ENCODE measurements at places on chromosomes 5 and 9.
A peak's percentile ranks its signal among the peaks of the same experiment; 100 is the strongest.

GRCh38 chr9:20363233-20363632, 259.1 kb downstream of the MLLT3 start:
- no peak for DNase-seq

DNA sequence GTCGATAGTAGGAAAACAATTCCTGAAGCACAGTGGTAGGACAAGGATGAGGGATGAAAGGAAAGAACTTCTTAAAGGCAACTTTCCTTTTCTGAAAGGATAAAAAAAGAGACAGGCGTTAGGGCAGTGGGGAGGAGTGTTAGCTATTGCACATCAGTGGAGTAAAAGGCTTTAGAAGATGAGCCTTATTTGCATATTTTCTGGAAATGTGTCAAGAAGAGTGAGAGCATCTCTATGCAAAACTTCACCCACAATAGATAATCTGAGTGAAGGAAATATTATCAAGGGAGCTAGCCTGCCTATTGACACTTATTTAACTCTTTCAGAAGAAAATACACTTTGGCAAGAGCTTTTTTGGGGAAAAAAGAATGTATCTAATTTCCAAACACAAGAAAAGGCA, 151.6 kb downstream of the MACIR start:
- no peak for DNase-seq

GRCh38 chr9:87478226-87478992, 19.3 kb upstream of the DAPK1 start:
- no peak for DNase-seq

DNA sequence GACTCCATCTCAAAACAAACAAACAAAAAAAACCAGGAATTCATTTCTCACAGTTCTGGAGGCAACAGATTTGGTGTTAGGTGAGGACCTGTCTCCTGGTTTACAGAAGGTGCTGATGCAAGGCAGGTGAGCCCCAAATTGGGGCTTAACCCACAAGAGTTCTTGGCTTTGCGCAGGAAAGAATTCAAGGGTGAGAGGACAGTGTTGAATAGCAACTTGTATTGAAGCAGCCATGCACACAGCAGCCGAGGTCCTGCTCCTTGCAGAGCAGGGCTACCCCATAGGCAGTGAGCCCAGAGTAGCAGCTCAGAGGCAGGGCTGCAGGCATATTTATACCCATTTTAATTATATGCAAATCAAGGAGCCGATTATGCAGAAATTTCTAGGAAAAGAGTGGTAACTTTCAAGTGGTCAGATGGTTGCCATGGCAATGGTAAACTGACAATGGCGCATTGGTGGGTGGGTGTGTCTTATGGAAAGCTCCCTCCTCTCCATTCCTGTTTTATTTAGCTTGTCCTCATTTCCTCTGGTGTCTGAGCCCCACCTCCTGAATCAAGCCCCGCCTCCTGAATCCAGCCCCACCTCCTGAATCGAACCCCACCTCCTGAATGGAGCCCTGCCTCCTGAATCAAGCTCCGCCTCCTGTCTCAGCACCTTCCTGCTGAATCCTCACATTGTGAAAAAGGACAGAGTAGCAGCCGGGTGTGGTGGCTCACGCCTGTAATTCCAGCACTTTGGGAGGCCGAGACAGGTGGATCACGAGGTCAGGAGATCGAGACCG, 34.5 kb upstream of the COL5A1 start:
- peak; percentile 41 for DNase-seq

DNA sequence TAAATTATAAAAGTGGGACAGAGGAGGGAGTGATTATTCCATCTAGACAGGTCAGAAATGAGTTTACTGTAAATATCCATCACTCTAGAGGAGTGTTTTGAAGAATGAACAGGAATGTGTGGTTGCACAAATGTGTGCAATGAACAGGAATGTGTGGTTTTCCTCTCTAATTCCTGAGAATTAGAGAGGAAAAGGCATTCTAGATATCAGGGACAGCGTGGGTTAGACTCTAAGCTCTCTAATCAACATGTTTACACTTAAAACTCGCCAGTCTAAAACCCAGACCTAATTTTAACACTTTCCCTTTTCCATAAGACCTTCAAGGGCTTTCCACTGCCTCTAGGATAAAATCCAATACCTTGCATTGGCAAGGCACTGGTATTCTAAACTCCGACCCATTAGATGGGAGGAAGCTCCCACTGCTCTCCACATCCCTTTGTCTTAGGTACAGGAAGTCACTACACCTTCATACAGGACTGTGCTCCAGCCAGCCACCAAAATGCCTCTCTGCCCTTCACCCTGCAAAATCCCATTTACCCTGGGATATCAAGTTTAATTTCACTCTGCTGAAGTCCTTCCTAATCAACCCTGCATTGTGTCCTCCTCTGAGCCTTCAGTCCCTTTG, 67.9 kb downstream of the NFIB start:
- no peak for DNase-seq

GRCh38 chr9:131252120-131252519, 24.2 kb downstream of the FAM78A start:
- DNase-seq = no peak

DNA sequence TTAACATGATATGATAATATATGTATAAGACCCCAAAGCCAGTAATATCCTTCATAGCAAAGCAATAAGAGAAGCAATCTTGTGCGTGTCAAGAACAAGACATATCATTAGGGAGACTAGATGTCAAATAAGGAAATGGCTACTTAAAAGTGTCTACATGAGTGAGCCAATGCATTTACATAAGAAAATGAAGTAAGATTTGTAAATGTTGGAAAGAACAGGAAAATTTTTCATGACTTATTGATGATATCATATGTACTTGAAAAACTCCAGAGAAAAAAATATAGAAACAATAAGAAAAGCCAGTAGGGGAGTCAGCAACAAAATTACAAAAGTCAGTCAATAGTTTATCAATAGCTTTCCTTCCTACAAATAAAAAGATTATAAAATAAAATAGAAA, 13.8 kb upstream of the MCTP1 start:
- no peak for DNase-seq

- no peak for DNase-seq
Observed at GRCh38 chr9:61666310-61666709, 476.5 kb downstream of the SPATA31A7 start.

DNA sequence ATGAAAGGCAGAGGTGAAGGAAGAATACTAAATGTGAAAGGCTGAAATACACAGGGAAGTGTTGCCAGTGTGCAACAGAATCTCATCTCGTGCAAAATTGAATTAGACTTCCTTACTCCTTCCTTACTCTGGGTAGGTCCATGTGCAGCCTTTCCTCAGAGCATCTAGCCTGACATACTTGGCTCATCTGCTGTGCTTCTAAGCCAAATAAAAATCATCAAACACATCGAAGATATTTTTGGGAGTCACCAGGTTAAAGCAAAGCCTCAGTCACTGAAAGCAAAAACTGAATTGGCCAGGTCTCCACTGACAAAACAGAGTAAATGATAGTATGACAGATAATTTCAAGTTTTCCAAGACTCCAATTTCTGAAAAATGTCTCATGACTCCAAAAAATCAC, 19.3 kb downstream of the STARD4 start:
- no peak for DNase-seq

- DNase-seq = no peak
Observed at GRCh38 chr9:81096625-81097024, 592.7 kb downstream of the TLE1 start.

- DNase-seq = peak; percentile 77
Observed at GRCh38 chr9:35114113-35114839, 1.4 kb downstream of the ATOSB start.

GRCh38 chr5:171205375-171205774, 103.7 kb upstream of the TLX3 start:
- no peak for DNase-seq

DNA sequence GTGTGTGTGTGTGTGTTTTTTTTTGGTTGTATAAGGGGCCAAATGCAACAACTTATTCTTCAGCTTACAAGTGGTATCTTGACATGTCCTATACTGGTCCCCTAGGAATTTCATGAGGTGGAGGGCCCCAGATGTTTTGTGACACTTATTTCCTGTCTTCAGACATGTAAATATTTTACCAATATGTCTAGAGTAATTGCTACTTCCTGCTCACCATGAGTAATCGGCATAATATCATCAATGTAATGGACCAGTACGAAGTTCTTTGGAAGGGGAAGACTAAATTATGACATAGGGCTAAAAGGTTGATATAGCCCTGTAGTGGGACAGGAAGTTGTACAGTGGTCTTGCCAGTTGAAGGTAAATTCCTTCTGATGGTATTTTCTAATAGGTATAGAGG, 3.7 kb upstream of the OTULIN start:
- no peak for DNase-seq

- no peak for DNase-seq
Observed at GRCh38 chr9:110640736-110641135, 27.9 kb upstream of the MUSK start.

DNA sequence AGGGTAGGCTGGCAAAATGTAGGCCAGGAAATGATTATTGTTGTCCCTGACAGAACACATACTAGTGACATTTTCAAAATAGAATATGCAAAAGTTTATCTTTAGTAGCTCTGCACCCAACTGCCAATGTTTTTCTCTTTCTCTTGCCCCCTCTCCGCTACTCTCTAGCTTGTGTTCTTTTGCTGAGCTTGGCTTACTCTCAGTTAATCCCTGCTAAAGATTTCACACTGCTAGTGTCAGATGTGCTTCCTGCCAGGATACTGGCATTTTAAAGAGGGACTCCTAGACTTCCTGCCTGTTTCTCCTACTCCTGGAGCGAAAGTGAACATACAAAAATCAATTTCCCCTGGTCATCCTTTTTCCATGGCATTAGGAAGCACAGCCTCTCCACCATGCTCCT, 260.5 kb downstream of the ARRDC3 start:
- DNase-seq = no peak

- no peak for DNase-seq
Observed at GRCh38 chr5:112886975-112887374, 25.9 kb downstream of the SRP19 start.

- no peak for DNase-seq
Observed at GRCh38 chr9:107316795-107317661, 33.9 kb downstream of the RAD23B start.

DNA sequence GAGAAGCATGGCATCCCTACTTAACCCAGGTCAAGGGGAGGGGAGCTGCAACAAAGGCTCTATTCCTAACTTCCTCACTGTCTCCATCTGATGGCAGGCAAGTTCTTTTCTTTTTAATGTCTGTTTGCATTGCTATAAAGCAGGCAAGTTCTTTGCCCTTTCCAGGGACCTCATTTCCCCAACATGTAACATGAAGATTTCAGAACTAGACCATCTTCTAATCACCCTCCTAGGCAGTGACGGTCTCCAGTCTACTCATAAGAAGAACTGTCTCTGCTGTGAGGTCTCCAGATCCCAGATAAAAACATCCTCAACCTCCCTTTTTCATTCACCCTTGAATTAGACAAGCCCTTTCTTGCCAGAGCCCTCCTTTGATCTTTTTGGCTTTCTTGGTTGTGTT, 42.1 kb downstream of the PPP1R2B start:
- DNase-seq = no peak

DNA sequence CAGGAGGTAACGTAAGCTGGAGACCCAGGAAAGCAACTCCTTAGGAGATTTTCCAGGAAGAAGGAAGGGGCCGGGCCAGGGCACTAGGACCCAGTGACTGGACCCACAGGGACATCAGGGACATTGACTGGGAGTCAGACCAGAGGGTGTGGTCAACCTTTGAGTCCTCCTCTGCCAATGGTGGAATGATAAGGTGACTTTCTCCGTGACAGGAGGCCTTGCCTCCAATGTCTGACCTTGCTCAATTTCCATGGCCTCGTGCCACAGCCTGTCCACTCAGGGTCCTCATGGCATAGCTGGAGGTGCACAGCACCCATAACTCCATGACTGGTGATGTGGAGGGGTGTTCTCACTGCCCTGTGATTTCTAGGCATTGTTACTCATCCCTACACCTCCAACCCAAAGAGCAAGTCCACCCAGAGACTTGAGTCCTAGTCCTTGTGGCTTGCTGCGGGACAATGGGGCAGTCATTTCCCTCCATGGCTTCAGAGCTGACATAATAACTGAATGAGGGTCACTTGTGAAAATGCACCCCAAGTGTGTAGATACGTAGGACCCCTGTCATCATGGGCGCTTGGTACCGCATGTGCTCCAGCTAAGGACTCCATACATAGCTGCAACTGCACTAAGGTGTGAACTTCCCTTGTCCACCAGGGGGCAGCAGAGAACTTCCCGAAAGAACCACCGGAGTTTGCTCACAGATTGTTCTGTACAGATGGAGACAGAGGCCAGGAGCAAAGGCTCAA, 4.1 kb upstream of the AMBP start:
- peak; percentile 93 for DNase-seq

DNA sequence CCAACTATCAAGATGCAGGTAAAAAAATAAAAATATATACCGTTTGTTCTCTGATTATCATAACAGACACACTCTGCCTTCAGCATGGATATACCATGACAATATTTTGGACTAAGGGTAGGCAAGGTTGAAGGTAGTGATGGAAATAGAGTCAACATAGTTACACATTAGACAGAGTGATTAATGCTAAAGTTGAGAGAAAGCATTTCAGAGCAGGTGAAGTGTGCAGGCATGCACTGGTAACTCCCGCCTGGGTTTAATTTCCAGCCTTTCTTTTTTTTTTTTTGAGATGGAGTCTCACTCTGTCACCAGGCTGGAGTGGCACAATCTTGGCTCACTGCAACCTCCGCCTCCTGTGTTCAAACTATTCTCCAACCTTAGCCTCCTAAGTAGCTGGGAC, 458.5 kb downstream of the TLR4 start:
- DNase-seq = no peak

DNA sequence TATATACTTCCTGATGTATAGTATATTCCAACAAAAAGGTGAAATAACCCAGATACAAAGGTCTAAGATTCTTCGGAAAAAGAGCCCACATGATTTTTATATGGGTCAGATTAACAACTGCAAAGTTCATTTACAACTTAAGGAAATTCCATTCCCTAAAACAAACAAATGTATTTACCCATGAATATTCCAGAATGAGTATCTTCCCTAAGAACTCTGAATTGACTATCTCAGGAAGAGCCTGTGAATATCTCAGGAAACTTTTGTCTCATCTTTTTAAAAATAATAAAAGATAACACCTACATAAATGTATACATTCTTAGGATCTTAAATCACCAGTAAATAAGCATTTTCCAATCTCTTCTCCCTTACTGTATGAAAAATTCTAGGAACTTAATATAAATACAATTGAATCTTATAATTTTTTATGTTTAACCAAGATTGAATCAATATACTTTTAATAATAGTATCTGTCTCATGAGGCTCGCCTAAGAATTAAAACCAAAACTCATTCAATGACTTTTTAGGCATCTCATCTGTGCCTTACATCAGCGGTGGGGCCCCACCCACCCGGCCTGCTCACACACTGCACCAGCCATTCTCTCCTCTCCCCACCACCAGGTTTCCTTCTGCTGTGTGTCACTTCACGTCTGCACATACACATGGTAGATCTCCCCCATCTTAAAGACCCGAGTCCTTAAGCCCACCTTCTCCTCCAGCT, 78.1 kb downstream of the RAPGEF1 start:
- peak; percentile 77 for DNase-seq

GRCh38 chr9:124490004-124490403, 17.2 kb downstream of the NR5A1 start:
- DNase-seq = no peak

DNA sequence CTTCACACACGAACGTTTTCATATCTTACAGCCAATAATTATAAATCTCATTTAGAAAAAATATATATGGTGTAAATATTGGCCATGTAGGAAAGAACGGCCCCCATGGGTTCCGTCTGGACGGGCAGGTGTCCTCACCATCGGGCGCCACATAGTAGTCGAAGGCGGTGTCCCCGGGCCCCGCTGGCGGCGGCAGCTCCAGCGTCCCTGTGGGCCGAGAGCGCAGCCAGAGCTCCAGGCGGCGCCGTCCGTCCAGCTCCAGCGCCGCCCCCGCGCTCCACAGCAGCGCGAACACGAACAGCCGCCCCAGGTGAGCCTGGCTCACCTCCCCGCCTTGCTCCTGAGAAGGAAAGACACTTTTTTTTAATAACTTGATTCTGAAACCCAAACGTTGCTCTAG, 134.6 kb downstream of the DNAH5 start:
- DNase-seq = no peak

All from activated CD8-positive, alpha-beta memory T cell treated with anti-CD3 and anti-CD28 coated beads, Interleukin-2, amount 50 U/mL, for 48 hours (primary cell).